AG10803 (cell line): ENCODE measurements at places on chromosomes 5 and 9.

DNA sequence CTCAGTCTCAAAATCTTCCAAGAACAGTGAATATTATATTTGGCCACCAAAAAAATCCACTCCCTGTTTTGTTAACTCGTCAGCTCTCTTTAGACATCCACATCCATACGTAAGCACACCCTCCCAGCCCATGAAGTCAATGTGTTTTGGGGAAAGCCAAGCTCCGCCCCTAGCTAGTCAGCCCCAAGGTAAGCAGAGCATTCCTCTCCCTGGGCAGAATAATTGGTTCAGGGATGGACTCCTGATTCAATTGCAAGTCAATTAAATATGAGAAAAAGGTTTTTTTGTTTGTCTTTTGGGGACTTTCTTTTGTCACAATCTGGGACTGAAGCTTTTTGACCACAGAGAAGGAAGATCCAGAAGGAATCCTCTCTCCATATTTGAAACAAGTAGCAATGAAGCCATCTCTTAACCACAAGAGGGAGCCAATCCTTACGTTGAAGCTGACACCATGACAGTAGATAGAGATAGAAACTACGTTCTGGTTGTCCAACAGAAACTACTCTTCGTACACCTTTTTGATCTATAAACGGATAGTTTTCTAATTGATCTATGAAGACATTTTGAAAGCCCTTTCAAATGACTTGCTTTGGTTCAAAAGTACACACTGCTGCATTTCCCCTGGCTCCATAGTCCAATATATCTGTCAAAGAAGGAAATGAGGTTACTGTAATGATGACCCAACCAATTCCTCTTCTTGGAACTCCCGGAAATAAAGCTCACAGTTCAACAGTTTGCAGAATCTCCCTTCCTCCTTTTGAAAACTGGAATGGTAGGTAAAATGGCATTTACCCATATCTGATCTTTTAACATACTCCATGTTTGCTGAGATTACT, 166.4 kb downstream of the TLE1 start:
- peak; percentile 73 for DNase-seq

GRCh38 chr5:24904981-24905517, 260.3 kb upstream of the CDH10 start:
- DNase-seq: peak; percentile 80

GRCh38 chr5:79728396-79728795, 38.8 kb downstream of the CMYA5 start:
- no peak for DNase-seq

GRCh38 chr5:132539716-132540115, 3.6 kb downstream of the IL5 start:
- no peak for DNase-seq

DNA sequence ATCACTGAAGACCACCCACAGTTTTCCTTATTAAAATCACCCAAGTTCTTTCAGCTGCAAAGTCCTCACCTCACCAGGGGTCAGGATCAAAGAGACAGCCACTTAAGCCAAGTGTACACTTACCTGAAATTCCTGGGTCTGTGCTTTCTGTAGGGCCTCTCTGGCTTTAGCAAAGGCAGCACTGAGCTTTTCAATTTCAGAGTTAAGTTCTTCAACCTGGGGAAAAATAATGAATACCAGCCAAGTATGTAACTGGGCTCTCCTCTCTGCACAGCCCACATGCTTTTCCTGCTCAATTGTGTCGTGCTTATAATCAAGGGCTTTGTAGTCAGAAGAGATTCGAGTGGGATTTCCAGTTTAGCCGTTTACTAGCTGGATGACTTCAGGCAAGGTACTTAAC, 55.1 kb downstream of the CDK5RAP2 start:
- no peak for DNase-seq

GRCh38 chr5:151483176-151483575, 35.8 kb downstream of the SLC36A1 start:
- peak; percentile 79 for DNase-seq

GRCh38 chr5:72498284-72498683, 8.9 kb downstream of the ZNF366 start:
- peak; percentile 63 for DNase-seq

DNA sequence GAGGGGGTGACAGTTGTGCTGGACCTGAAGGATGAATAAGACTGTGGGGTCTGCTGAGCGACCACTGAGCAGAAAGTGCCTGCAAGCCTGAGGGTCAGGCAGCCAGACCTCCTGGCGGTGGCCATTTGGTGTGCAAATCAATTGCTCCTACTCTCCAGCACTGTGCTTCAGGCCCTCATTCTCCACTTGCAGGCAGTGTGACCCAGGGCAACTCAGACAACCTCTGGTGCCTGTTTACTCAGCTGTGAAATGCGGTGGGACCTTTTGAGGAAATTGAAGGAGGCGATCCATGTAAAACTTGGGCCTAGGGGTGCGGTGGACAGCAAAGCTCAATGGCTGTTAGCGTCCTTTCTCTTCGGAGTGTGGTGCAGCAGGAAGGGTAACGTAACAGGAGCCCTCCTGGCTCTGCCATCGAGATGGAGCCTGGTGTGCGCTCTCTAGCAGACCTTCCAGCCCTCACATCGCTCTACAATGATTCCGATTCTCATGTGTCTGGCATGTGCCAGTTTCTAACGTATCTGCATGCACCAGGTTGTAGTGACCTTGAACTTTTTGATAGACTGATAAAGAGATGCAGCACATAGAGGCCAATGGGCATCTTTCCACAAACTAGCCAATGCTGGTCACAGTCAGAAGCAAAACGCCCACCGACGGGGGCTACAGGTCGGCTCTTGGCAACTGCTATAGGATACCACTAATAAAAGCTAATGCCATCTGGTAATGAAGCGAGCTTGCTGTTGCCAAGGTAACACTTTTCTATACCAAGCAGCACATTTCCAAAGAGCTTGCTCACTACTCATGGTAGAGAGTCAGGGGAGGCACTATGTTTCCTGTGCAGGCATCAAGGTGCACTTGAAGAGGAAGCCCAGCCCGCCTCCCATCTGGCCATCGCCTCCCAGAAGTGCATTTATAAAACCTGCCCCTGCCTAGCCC, 159.7 kb upstream of the RAPGEF1 start:
- DNase-seq: no peak

- no peak for DNase-seq
Observed at GRCh38 chr5:133861161-133861737, 107.2 kb downstream of the C5orf15 start.

GRCh38 chr9:78273761-78274160, 23.2 kb upstream of the PSAT1 start:
- peak; percentile 21 for DNase-seq

DNA sequence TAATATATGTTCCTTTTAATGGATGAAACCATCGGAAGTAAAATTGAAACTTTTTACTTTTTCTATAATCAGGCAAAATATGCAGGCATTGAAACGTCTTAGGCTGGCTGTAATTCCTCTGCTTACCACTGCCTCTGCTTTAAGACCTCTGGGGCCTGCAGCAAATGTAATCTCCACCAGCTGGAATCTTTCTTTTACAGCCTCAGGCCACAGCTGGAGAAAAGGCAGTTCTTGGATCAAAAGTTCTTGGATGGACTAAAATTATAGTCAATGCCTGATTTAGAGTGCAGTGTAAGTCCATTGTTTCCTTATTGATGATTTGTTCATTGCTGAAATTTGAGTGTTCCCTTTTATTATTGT, 396.7 kb downstream of the KCTD16 start:
- DNase-seq: peak; percentile 10

- DNase-seq: peak; percentile 64
Observed at GRCh38 chr5:132962429-132963021, 909 bp downstream of the AFF4 start.

DNA sequence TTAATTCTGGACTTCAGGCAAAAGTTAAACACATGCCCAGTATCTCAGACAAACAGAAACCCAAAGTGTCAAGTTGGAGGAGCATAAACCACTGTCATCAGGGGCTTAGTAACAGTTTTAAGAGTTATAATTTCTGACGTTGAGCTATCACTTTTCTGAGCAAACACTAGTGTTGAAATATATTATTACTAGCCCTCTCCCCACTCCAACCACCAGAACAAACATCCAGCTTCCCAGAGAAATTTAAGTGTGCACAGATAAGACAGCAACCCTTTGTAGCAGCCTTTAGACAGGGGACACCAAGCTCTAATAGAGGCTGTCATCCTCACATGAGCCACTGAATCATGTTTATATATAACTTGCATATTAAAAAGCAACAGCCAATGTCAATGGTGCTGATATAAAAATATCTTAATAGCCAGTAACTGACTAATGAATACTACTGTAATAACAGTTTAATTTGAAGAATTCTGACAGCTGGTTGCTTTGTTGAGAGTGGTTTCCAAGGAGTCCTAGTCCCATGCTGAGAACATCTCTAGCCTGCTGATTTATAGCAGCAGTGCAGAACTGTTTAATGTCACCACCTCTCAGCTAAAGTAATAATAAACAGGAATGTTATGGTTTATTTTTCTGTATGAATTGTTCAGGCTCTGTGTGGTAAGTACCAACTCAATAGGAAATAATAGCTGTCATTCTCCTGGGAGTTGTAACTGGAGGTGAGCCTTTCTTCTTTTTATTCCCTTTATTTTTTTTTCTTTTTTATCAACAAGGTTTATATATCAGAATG, 528.7 kb upstream of the ZNF608 start:
- DNase-seq: no peak
